ENCODE measurements at places on chromosomes 7 and 10.

DNA sequence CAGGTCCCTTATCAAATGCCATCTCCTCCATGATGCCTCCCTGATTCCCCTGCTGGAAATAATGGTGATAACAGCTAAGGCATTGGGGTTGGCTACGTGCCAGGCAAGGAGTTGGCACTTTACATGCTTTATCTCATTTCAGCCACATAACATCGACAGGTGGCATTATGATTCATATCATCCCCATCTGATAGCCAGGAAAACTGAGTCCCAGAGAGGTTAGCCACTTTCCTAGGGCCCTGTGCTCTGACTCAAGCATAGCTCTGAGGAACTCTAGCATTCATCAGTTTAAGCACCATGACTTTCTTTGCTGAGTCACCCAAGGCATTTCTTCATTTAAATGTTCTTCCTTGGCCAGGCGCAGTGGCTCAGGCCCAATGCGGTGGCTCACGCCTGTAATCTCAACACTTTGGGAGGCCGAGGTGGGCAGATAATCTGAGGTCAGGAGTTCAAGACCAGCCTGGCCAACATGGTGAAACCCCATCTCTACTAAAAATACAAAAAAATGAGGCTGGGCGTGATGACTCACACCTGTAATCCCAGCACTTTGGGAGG is 6.6 kb downstream of the LEP start:
- DNase-seq: no peak

GRCh38 chr10:123203393-123204126 is 49.4 kb downstream of the BUB3 start:
- no peak for DNase-seq

DNA sequence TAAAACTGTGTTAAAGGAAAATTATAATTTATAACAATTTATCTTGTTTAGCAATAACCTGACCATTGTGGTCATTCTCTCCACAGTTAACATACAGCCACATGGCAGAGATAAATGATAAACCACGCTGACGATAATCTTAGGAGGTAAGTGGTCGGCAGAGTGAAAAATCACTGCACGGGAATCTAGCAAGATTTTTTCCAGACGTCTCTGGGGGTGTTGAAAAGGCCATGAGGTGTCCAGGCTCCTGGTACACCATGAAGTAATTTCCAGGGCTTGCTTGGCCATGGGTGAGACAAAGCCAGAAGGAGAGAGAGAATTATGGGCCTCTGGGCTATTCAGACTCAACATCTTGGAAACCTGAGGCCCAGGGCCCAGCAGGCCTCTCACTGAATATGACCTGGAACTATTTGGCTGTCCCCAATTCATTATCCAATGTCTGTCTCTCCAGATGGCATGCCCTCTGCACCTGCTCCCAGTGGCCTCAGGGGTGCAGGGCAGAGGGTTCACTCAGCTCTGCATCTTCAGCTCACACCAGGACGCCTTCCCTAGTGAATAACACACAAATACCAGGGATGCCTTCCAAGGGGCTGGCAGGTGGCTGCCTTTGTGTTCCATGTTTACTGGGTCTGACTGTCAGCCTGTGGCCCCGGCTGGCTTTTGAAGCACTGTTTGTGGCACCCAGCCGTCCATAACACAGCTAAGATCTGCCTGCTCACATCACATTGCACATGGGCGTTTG is 590.4 kb upstream of the PFKP start:
- peak; percentile 78 for DNase-seq

GRCh38 chr10:29709484-29710002 is 74.8 kb upstream of the SVIL start:
- DNase-seq: no peak

- no peak for DNase-seq
Measured at GRCh38 chr7:142053988-142054387, 57.5 kb upstream of the MGAM2 start.

- no peak for DNase-seq
Measured at GRCh38 chr7:148204639-148205304, 385.8 kb upstream of the C7orf33 start.
